ENCODE measurements at places on chromosomes 4 and X.
A peak's percentile ranks its signal among the peaks of the same experiment; 100 is the strongest.

DNA sequence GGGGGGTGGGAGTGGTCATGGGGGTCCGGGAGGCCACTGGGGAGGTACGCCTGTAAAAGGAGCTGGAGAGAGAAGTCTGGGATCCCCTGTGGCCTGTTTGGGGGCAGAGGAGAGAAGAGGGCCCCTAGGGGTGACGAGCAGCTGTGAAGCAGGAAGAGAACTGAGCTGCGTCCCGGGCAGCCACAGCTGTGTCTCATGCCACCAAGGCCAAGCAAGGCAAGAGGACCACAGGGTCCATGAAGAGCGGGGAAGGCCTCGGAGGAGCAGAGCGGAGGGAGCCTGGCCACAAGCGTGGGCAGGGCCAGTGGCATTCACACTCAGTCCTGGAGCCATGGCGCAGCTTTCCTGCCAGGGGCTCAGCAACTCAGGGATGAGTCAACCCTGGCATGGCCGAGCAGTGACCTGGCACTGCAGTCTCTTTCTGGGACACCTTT, 13.6 kb upstream of the NAT8L start:
- DNase-seq, result no peak

GRCh38 chr4:8402640-8403039, 37.9 kb downstream of the ACOX3 start:
- no peak for DNase-seq

- DNase-seq, result no peak
Observed at GRCh38 chrX:19747652-19748610, 139.5 kb downstream of the SH3KBP1 start.

GRCh38 chrX:56766554-56767347, 37.7 kb downstream of the NBDY start:
- peak; percentile 46 for DNase-seq

- DNase-seq, result peak; percentile 52
Observed at GRCh38 chrX:22378296-22378695, 105.6 kb downstream of the CBLL2 start.

DNA sequence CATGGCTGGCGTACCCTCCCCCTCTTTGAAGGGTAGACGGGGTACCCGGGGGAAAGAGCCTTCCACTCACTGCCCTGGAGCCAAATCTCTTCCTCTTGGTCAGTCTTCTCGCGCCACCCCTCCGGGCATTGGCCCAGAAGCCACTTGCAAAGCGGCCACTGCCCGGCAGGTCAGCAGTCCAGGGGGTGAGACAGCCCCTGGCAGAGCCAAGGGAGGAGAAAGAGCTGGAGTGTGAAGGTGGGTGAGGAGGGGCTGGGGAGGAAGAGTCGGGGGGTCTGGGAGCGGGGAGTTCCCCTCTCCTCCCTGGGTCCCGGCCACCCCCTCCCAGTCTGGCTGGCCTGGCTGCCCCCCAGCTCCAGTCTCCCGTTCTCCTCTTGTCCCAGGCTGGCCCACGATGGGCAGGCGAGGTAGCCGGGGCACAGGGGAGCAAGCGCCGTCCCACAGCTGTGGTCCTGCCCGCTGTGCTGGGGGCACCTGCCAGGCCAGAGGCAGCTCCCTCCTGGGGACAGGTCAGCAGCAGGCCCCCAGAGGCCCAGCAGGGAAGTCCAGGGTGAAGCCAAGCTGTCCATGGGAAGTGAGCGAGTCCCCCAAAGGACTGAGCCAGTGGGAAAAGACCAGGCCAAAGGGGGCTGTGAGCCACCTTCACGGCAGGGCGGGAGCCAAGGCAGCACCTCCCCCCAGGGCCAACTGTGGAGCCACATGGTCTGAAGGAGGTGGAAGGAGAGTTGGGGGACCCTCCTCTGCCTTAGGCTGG, 21.6 kb upstream of the DUSP9 start:
- DNase-seq, result no peak

Data from iris pigment epithelial cell (primary cell).